ENCODE measurements at places on chromosomes 5 and 9. TPM values are rescaled to one million over a fixed set of nuclear protein-coding genes. Genes with fewer than 3 reads are reported as not detected.

DNA sequence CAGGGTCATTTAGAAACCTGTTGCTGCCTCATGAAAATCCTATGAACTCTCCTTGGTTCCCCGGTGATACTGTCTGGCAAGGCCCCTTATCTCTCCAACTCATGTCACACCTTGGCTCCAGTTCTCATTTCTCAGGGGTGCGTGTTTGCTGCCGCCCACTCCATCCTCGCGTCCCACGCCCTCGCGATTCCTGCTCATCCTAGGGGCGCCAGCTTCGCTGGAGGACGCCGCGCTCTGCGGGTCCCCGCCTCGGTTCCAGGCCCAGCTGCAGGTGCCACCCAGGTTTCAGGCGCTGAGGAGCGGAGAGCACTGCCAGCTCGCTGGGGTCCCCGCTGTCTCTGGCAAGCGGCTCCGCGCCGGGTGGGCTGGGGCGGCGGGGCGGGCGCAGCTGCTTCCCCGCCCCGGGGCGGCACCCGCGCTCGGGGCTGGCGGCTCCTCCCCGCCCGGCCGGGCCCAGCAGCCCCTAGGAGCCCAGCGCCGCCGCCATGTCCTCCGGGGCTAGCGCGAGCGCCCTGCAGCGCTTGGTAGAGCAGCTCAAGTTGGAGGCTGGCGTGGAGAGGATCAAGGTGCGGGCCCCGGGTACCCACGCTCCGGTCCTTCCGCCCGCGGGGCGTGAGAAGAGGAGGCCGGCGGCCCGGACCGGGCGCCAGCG is at the start of gene GNG10:
Gene GNG10, plus strand, starts transcription at position 456 of the 652 bp plus-strand sequence. Its CDS starts 30 bp downstream, at position 486.
- DNase-seq: peak; percentile 66

DNA sequence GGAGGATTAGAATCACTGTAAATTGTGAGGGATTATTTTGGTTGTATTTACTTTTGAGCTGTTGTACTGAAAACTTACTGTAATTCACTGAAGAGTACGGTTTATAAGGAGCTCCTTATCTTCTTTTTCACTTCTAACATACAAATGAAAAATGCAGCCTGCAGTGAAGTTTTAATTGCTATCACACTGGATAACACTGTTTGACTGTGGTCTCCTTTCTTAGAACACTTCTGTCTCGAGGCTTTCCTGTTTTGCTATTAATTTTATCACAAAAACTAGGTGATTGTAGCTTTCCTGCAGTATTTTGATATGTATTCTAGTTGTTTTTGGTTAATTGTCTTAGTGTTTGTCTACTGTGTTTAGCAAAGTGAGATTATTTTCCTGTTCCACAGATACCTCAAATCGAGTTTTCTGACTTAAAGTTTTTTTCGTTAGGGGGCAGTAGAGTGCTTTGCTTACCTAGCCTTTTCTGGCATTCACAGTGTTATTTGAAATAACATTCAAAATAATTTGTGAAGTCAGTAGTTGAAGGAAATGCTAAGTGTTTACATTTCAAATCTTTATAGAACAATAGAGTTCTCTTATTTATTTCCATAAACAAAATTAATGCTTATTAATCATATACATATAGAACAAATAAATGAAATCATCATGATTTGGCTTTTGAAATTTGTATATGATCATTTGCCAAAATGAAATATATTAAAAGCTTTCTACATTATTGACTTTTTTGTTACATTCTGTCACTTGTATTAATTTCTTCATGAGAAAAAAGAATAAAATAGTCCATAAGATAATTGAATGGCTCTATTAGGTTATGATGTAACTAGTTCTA is 52.9 kb downstream of the COMMD10 start:
- no peak for DNase-seq

DNA sequence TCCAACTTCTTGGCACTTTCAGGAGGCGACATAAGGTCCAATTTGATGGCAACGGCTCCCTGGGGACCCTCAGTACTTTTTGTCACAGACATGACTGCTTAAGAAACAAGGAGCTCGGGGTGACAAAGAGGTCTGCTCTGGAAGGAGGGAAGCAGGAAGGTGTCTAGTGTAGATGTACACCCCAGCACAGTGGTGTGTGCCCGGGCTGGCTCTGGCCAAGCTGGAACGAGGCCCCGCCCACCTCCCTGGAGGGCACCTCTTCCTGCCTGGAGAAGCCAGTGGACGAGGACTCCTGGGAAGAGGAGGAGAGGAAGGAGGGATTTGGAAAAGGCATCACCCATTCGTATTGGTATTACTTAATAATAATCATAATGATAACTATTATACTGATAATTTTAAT is at the start of gene SLC36A2:
Gene SLC36A2, minus strand, starts transcription at position 191 of the 400 bp plus-strand sequence. Its CDS starts 99 bp downstream, at position 92.
- peak; percentile 23 for DNase-seq

DNA sequence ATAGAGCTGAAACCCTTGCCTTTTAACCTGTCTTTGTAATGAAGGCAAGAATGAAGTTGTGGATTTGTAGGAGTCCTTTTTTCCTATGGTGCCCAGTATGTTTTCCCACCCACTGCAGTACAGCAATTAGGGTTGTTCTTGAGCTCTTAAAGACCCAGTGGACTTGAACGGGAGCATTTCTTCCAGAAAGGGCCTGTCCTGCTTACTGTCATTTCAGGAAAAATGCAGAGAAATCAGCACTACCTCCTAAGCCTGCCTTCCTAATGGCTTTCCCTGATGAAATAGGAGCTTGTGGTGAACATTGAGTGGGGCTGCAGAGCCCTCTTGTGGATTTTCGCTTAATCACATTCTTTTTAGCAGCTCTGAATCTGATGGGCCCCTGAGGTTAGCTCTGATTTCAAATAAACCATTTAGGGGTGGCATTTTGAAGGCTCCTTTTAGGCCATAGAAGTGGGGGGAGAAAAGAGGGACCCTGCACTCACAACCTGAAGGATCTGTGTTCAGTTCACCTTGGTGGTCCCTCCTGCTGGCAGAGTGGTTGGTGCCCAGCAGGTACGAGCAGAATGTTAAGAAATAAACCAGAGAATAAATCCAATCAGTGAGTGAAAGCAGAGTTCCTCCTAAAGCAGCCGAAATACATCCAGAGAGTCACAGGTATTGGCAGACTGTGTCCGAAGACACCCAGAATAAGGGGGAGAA is 188.0 kb upstream of the KLF9 start:
- peak; percentile 56 for DNase-seq

DNA sequence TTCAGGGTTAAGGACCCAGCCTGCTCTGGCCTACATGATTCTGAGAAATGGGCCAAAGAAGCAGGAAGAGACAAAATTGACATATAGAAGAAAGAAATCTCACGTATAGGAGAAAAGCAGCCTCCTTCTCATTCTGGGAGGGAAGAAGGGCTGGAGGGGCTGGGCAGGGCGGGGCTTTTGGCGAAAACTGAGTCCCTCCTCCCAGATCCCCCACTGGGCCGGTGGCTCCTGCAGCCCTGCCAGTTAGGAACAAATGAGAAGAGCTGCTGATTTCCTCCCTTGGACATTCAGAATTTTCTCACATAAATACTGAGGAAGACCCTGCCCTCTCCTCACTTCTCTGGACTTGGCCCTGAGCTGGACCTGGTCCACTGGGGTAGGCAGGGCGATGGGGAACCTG is at the start of gene WNT8A:
Gene WNT8A, plus strand, starts transcription at position 332 of the 400 bp plus-strand sequence. CDS start 95 bp downstream, outside the sequence.
- DNase-seq: no peak

DNA sequence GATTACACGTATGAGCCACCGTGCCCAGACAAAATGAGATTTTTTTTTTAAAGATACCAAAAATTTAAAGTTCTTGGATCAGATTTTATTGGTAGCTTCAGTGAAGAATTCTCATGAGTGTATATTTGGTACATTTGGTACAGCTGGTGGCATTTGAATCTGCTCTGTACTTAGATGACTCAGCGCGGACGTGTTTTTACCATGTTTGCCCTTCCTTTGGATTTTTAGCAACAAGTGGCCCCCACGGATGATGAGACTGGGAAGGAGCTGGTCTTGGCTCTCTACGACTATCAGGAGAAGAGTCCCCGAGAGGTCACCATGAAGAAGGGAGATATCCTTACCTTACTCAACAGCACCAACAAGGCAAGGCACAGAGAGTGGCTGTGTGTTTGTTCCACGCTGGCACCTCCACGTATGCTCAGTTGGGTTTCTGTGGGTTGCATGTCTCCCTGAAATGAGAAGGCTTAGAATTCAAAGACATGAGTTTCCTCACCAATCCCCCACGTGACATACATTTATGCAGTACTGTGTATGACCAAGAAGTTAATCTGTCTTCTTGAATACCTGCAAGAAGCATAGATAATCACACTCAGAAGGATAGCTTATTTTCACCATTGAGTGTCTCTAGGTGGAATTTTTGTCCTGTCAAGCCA is 36.3 kb downstream of the SPTAN1 start:
- no peak for DNase-seq

DNA sequence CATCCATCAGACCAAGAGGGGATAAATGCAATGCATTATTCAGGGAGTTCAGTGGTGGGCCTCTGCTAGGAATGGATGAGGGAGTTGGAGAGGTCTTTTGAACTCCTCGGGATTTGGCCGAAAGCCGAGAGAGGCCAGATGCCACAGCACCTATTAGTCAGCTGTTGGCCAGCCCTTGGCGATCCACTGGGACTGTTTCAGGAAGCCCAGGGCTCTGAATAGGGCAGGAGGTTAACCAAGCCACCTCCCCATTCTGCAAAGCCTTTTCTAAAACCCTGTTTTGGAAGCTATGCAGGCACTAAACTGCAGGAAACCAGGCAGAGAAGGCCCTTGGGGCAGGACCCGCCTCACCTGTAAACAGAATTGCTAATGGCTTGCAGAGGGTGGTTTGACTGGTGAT is 37.8 kb downstream of the ASTN2 start:
- no peak for DNase-seq

- DNase-seq: no peak
Observed at GRCh38 chr5:52502460-52502999, 285.2 kb upstream of the ITGA1 start.

DNA sequence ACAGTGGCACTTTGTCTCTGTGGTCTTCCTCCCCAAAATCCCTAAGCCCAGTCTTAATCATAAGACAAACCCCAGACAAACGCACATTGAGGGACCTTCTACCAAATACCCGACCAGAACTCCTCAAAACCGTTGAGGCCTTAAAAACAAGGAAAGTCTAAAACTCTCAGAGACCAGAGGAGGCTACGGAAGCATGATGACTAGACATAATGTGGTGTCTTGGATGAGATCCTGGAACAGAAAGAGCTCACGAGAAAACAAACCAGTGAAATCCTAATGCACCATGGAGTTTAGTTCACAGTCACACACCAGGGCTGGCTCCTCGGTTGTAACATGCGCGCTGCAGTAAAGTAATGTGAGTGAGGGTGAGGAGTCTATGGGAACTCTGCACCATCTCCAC is 58.4 kb downstream of the OTULIN start:
- no peak for DNase-seq

Gene PSAT1
- total RNA-seq: 0.44 TPM

Gene CDC25C
- 2.5 TPM for total RNA-seq
